ENCODE measurements at places on chromosomes 2 and 18.

DNA sequence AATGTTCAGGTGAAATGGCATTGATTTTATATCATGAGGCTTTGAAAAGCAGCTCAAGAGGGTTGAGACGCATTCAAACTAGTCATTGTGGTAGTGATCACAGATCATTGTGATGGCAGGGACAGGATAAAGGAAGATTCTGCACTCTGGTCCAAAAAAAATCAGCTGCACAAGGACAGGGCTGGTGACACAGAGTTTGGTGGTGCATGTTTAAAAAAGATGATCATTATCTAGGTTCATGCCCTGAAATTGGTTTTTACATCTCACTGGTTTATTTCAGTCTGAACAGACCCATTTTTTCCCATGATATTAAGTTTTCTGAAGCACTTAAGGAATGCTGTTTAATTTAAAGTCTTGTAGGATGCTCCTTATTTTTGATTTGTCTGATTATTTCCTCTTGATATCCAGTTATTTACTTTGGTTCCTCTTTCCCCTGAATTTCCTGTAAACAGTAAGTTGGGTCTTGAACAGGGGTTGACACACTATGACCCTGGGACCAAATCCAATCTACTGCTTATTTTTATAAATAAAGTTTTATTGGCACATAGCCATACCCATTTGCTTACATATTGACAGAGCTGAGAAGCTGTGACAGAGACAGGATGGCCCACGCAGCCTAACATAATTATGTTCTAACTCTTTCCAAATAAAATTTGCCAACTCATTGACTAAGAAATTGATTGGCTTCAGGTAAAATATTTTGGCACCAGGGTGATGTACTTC, 98.4 kb downstream of the UPP2 start:
- no peak for DNase-seq

GRCh38 chr2:126784621-126785020, 114.1 kb upstream of the TEX51 start:
- no peak for DNase-seq

DNA sequence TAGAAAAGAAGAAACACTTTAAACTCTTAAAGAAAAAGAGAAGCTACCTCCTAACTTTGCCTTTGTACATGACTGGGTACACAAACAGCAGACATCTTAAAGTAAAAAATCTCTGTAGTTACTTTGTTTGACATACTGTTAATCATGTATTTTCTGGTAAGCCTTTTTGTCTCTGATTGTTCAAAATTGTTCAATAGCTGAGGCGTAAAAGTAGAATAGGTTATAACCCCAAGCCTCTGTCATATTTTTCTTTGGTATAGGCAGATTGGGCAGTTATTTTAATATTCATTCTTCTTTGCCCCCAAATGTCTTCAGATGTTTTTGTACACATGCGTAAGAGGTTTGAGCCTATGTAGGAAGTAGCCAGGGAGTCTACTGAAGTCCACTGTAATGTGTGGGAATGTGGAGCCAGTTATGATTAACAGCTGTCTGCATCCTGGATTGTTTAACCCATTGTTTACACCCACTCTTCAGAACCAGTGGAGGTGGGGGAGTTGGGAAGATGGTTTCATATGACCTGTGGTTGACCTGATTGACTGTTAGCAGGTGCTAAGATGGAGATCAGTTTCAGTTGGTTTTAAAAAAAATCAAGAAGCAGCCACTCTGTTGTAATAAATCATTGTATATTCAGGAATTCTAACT, 150.5 kb downstream of the TANC1 start:
- DNase-seq, result no peak

GRCh38 chr2:176066645-176067588, 16.8 kb downstream of the EVX2 start:
- no peak for DNase-seq

DNA sequence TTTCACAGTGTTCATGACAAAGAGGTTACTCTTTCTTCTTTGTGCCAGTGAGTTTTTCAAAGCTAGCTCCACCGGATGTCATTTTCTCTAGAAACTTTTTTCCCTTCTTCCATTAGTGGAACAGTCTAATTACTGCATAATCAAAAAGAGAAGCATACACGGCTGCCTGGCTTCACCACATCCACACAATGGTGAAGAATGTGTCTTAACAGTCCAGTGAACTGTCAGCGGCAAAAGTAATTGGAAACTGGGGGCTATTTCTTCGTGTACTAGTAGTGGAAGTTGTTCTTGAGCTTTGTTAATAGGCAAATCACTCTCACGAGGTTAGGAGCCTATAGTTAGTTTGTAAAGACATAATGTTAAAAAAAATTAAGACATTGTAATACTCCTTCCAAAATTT, 32.9 kb upstream of the PIK3C3 start:
- no peak for DNase-seq

- DNase-seq, result no peak
Measured at GRCh38 chr2:241665731-241666440, 20.7 kb downstream of the DTYMK start.

DNA sequence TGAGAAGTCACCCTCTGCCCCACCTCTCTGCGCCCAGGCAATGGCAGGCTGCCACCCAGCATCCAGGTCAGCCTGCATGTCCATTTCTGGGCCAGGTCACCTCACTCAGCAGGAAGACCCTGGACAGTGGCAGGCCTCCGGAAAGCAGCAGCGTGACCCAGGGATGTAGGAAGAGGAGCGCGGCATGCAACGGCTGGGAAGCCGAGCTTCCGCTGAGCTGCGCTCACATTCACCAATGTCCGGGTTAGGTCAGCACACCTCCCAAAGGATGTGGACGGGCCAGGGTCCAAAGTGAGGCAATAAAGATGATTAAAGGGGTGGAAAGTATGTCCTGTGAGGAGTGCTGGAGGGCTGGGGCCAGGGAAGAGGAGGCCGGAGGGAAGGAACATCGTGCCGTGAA, 174.5 kb downstream of the CTIF start:
- no peak for DNase-seq

- no peak for DNase-seq
Measured at GRCh38 chr2:147460155-147460554, 384.7 kb upstream of the ACVR2A start.

DNA sequence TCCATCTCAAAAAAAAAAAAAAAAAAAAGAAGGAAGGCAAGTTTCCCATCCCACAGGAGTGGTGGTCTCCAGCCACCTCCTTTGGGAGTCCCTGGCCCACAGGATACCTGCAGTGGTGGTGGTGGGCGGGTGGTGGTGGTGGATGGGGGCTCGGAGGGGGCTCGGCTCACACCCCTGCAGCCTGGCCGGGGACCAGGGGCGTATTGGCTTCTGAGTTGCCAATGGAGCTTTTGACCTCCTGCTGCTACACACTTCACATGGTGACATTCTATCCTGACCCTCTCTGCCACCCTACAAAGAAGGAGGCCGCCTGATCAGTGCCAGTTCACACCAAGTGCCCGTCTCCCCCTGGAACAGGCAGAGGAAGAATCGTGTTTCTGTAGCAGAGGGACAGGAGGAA, 119.6 kb downstream of the NFATC1 start:
- DNase-seq, result no peak

DNA sequence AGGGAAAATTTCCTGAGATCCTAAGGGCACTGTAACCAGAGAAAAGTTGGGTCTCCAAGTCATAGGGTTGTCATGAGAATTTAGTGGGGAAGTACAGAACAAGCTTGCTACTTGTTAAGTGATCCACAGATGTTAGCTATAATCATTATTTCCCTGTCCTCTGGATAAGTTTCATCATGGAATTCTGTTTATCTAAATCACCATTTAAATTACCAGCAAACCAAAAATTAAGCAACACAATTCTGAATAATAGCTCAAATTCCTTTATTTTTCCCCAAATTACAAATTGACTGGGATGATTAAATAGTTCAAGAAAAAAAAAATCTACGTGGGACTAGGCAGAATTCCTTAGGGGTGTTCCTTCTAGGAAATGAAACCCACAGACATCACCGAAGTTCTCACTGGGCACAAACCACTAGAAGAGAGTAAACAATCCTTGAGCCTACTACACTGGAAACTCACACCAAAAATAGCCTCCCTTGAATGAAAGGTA, 159.5 kb downstream of the COL6A3 start:
- DNase-seq, result no peak

GRCh38 chr2:74849228-74849892, 15.4 kb downstream of the HK2 start:
- DNase-seq, result peak; percentile 58

- DNase-seq, result no peak
Measured at GRCh38 chr18:51051105-51051712, 21.2 kb downstream of the SMAD4 start.

DNA sequence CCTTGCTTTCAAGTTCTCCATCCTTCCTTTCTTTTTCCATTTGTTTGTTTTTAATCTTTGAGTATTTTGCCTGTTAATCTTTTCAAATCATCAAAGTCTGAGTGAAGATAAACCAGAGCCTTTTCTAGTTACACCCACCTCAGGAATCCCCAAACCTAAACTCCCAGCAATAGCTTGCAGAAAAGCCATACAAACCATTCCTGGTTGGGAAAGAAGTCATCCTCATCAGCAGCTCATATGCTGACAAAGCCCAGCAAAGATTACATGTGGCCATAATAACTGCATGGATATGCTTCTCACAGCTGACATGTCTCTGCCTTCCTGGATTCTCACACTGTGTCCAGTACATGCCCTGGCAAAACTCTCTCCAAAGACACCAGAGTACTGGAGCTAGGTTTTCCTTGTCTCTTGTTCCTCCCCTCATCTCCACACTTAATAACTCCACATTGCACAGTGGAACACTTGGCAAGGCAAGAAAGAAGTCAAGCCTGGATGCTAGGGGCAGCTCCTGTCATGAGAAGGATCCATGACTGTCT, 126.4 kb upstream of the TLK1 start:
- no peak for DNase-seq

DNA sequence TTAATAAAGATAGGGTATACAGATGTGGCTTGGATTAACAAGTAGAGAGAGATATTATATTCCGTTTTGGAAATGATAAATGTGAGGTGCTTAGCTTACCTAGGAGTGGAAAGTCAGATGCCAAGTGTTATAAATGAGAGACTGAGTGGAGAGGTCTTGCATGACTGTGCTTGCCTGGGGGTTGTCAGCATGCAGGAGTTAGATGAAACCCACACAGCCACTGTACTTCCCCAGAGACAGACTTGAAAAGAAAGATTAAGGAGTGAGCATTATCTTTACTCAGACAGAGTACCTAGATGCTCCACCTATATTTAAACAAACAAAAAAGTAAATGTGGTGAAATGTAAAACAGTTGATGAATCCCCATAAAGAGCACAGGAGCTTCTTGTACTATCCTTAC, 482.7 kb downstream of the RIT2 start:
- DNase-seq, result no peak

- no peak for DNase-seq
Measured at GRCh38 chr18:965921-966758, 61.5 kb downstream of the ADCYAP1 start.

GRCh38 chr2:112884869-112885505, 26.0 kb upstream of the IL37 start:
- peak; percentile 86 for DNase-seq

DNA sequence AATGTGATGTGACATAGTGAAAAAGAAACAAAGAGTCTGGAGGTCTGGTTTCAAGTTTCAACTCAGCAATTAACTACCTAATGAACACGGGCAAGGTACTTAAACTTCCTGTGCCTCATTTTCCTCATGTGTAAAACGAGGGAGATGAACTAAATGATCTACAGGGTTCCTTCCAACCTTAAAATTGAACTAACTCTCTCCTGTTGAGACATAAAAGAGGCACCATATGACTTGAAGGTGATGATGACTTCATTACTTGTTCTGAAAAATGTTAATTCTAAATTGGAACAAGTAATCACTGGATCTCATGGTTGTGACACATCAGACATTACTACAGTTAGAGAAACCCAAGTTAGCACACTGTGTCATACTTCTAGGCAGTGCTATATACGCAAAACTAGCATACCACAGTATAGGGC, 8.9 kb upstream of the REL start:
- no peak for DNase-seq

- no peak for DNase-seq
Measured at GRCh38 chr2:38862476-38862875, 13.3 kb downstream of the DHX57 start.

GRCh38 chr2:156666130-156666785, 230.1 kb downstream of the GPD2 start:
- no peak for DNase-seq

DNA sequence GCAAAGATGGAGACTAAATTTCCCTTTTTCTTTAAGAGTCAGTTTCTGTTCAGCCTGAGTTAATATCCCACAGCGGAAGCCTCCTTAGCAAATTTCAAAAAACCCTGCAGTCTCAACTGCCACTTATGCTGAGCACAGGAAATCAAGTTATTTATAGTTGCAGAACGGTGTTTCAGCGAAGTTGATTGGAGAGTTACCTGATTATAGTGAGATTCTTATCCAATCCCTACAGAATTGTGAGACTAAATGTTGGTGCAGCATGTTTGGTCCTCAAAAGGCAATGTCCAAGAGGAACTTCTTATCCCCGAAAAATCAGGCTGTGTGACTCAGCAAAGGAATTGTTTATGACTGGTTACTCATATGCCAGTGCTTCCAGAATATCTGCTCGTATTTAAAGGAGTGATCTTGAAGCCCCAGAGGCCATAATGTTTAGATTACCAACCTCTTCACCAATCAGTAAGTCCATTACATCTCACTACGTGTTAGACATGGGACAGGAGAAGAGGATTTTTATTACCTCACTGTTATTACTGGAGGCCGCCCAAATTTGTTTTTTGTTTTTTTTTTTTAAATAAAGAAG, 67.9 kb downstream of the LRRFIP1 start:
- DNase-seq, result peak; percentile 36

DNA sequence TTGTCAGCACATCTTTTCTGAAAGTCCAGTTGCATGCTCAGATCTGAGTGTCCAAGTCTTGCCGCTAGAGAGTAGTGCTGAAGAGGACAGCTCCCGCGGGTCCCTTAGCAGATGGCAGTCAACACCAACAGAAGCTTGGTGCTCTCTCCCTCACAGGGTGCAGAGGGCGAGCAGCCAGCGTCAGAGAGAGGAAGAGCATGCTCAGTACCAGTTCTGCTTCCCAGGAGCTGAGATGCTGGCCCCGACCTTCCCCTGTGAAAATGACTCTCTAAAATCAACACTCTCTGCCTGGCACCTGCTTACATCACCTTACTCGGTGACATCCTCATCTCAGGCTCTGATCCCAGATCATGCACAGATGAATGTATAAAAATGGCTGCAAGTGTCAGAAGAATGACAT, 86.0 kb upstream of the TWIST2 start:
- DNase-seq, result no peak

GRCh38 chr2:164675687-164676086, 54.4 kb upstream of the GRB14 start:
- DNase-seq, result no peak

DNA sequence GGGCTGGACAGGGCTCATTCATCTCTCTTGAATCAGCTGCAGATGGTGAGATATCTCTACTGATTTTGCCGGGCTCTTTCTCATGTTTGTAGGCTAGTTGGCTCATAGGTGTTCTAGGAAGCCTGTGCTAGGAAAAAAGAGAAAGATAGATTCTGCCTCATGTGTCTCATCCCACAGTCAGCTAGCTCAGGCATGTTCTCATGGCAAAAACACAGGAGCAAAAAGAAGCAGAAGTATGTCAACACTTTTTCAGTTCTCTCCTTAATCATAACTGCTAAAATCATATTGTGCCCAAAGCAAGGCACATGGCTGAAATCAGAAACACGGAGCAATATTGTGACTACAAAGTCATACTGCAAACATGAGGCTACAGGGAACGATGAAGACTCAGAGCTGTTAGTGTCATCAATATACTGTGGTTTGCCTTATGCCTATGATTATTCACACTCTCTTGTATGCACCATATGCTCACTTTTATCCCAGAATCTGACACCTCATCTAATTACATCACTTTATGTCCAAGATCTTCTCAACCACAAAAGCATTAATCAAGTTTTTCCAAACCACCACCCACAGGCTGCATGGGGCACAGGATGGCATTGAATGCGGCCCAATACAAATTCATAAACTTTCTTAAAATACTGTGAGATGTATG, 571.9 kb upstream of the CNTNAP5 start:
- no peak for DNase-seq
